ENCODE measurements at places on chromosomes 4 and X.

DNA sequence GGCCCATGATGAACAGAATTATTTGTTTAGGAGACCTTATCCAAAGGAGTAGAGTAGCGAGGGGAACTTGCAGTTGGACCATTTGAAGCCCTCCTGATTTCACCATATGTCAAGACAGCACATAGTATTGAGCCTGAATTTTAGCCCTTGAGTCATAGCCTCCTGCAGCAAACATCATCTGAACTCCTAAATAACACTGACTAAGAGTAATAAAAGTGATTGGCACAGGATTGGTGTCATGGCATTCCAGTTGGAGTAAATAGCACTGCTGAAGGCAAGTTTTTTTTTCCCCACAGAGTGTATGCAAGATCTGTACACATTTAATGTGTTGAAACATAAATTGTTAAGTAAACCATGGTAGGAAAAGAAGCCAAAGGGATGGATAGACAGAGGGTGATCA lies 89.0 kb downstream of the COMMD8 start:
- no peak overlapping the region for H3K4me3 ChIP-seq
- H3K27ac ChIP-seq = no peak overlapping the region
- no peaks in the 10 kb centered on the region for H3K4me1 ChIP-seq
- DNase-seq = no peak
- no peaks in the 10 kb centered on the region for H3K36me3 ChIP-seq

DNA sequence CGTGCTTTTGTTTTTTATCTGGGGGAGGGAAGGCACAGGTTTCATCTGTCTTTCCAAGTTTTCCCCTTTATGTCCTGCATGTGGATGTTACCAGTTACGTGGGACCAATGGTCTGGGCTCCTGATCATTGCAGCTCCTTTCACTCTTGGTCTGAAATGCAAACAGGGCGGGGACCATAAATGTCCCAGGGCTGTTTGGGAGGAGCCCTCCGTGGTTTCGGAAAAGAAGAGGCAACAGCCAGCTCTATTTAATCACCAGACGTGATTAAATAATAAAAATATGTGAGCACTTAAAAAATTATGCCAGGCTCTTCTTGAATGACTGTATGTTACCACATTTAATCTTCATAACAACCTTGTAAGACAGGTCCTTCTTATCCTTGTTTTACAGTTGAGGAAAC lies 30.8 kb upstream of the C1GALT1C1 start:
- no peaks in the 10 kb centered on the region for H3K36me3 ChIP-seq
- H3K27ac ChIP-seq = no peak overlapping the region
- peaks cover 16% of the 10 kb centered on the region for H3K4me1 ChIP-seq
- H3K27me3 ChIP-seq = no peaks in the 10 kb centered on the region

- no peak for DNase-seq
- H3K4me3 ChIP-seq = no peak overlapping the region
- no peaks in the 10 kb centered on the region for H3K4me1 ChIP-seq
- H3K27ac ChIP-seq = no peak overlapping the region
- H3K36me3 ChIP-seq = no peaks in the 10 kb centered on the region
These were observed 37.8 kb downstream of the CPLX1 start for GRCh38 chr4:788006-788635.

- no peak overlapping the region for H3K27ac ChIP-seq
- DNase-seq = no peak
These were observed 77.7 kb downstream of the PDK3 start for GRCh38 chrX:24542756-24543155.

- no peak for DNase-seq
- peaks cover 31% of the 10 kb centered on the region for H3K4me1 ChIP-seq
- H3K36me3 ChIP-seq = peaks cover 40% of the 10 kb centered on the region
- no peak overlapping the region for H3K4me3 ChIP-seq
- H3K27ac ChIP-seq = no peak overlapping the region
These were observed 288.7 kb downstream of the CAMK2D start for GRCh38 chr4:113472864-113473263.

All from osteocyte (in vitro differentiated cells).